ENCODE measurements at places on chromosomes 6 and 20.

GRCh38 chr20:23235173-23236027 is 115.2 kb upstream of the NXT1 start:
- DNase-seq, result no peak

GRCh38 chr20:50868509-50869495 is 62.4 kb downstream of the ADNP start:
- no peak for DNase-seq

DNA sequence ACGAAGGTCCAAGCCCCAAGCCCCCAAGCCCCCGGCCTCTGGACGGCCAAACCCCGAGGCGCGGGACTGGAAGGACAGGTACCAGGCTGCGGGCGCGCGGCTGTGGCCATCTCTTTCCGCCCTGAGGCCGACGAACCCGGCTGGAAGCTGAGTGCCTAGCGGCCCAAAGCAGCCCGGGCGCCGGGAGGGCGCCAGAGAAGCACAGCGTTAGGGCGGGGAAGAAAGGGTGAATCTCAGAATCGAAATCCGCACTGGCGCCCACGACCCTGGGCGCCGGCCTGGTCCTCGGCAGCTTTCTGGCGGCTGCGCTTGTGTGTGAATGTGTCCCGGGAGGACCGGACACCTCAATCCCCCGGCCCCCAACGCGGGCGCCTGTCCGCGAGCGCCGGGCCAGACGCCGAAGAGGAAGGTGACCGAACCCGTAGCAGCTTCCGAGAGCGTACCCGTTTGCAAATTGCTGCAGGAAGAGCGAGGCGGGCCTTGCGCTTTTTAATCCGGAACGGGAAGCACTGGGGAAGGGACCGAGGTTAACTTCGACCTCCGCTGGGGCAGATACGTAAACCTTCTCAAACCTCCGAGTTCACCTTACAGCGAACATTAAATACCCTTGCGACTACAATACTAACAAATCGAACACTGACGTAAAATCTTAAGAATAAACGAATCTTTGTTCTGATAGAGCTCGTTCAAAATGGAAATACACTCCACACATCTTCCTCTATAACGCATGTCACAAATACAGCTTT is 2.9 kb downstream of the NRN1 start:
- no peak for DNase-seq

DNA sequence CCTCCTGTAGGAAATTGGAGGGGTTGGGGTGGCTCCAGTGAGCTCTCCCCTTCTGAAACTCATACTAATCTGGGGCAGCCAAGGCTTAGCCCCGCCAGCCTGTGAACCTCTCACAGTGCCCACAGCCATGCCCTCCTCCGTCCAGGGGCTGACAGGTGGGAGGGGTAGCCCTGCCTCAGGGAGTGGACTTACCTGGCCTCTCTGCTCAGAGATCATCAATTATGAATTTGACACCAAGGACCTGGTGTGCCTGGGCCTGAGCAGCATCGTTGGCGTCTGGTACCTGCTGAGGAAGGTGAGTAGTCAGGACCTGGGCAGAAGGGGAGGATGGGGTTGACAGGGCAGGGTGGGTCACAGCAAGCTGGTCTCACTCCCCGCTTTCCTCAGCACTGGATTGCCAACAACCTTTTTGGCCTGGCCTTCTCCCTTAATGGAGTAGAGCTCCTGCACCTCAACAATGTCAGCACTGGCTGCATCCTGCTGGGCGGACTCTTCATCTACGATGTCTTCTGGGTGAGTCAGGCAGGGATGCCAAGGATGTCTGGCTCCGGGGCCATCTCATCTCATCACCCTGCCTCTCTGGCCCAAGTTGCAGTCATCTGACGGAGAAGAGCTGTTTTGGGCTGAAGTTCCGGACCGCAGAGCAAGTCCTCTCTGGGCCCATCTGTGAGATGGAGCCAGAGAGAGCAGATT is 34.7 kb downstream of the HM13 start:
- no peak for DNase-seq

DNA sequence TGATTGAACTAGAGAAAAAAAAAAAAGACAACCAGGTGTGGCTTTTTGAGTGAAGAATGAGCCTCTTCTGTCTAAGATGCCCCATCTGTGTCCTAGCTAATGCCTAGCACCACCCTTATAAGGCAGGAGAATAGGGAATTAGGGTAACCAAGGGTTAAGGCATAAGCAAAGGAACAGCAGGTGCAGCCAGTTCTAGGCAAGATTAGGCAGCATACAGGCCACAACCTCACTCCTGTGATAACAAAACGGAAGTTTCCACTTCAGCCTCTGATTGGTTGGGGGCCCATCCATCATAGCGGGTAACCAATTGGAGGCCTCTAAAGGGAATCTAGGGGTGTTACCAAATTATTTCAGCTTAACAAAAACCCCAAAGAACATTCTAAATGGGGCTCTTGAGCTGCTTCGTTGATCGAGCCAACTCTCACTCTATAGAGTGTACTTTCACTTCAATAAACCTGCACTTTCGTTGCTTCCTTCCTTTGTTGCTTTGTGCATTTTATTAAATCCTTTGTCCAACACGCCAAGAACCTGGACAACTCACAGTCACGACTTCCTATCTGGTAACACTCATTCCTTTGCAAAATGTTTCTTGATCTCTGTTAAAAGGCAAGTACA is 61.9 kb upstream of the TAGAP start:
- peak; percentile 96 for DNase-seq

GRCh38 chr6:148177589-148178233 is 164.9 kb upstream of the SASH1 start:
- no peak for DNase-seq

GRCh38 chr6:14267885-14268660 is 150.5 kb downstream of the CD83 start:
- DNase-seq, result no peak

GRCh38 chr6:118764766-118765165 is 113.4 kb upstream of the CEP85L start:
- DNase-seq, result no peak

GRCh38 chr20:24690408-24690807 is 221.0 kb downstream of the SYNDIG1 start:
- no peak for DNase-seq

GRCh38 chr6:82259389-82259788 is 11.8 kb upstream of the IBTK start:
- DNase-seq, result no peak

- DNase-seq, result no peak
These were observed 59.6 kb downstream of the PPP1R14C start for GRCh38 chr6:150202404-150202803.

DNA sequence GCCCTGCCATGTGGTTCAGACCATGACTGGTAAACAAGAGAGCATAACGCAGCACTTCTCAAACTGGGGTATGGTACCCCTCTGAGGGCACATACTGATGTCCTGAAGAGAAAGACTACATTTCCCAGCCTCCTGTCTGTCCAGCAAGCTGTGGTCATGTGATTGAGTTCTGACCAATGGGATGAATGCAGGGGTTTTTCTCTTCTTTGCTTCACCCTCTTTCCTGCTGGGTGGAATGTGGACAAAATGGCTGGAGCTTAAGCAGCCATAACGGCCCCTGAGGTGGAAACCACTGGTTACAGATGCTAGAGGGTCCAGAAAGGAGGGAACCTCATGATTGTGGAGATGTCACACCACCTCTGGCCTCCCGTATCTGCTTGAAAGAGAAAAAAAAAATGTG is 19.4 kb upstream of the KCNB1 start:
- no peak for DNase-seq

- no peak for DNase-seq
These were observed 92.3 kb downstream of the ATRN start for GRCh38 chr20:3563133-3563532.

- peak; percentile 12 for DNase-seq
These were observed 35.5 kb downstream of the SCP2D1 start for GRCh38 chr20:18849131-18849530.

GRCh38 chr20:51528263-51529027 is 14.1 kb downstream of the NFATC2 start:
- DNase-seq, result no peak

DNA sequence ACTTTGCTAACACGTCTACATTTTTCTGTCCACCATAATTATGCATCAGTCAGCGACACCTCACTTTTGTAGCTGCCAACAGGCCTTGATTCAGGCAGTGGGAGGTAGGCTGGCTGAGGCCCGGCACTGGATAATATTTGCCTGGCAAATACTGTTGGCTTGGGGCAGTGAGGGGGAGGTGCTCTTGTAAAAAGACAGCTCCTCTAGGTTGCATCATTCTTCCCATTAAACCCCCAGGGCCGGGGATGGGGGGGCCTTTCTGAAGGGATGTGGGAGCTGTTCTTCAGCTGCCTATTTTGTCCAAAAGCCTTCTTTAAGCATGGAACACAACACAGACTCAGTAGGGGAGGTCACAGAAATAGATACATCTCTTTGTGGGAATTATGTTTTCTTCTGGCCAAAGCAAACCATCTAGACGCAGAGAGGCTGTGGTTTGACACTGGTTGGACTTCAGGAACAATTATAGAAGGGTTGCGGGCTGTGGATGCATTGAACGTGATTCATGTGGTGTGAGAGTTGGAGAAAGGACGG is 338.3 kb upstream of the NT5E start:
- DNase-seq, result no peak

DNA sequence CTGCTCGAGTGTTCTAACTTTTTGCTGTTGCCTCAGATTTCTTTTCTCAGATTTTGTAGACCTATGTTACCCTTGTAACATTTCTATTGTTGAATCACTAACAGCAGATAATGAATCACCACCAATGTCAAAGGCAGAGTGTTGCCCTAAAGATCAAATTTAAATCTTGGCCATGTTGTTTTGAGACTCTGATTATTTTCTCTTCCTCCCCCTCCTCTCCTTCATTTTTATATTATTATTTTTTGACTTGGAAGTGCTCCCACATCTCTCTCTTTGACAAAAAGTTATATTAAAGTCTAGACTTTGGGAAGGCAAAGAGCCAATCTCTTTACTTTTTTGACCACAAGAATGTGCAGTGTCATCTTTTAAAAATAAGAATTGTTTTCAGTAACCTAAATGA is 422.7 kb downstream of the NKAIN2 start:
- DNase-seq, result no peak

- DNase-seq, result no peak
These were observed 134.8 kb upstream of the SLC24A3 start for GRCh38 chr20:19077370-19078220.

GRCh38 chr6:7145585-7145884 is 37.8 kb downstream of the RREB1 start:
- no peak for DNase-seq

GRCh38 chr20:31606804-31607639 is 1.9 kb downstream of the ID1 start:
- peak; percentile 81 for DNase-seq

All from DMS79 treated with DMSO at 0.1 percent for 48 hours (cell line).